ENCODE measurements at places on chromosomes 1 and 21.

DNA sequence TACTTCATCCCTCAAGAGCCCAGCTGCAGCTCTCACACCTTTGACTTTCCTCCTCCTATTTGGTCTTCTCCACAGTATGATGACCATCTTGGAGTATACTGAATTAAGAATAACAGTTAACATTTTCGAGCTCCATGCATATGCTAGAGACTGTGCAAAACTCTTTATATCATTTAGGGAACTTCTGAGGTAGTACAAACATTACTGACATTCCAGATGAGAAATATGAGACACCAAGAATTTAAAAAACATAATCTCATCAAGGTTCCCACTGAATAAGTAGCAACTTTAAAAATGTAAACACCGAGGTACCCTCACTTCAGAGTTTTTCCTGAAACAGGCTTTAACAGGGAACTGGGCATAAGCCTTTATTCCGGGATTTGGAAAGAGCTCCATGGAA is 22.7 kb downstream of the FMO3 start:
- DNase-seq: no peak

DNA sequence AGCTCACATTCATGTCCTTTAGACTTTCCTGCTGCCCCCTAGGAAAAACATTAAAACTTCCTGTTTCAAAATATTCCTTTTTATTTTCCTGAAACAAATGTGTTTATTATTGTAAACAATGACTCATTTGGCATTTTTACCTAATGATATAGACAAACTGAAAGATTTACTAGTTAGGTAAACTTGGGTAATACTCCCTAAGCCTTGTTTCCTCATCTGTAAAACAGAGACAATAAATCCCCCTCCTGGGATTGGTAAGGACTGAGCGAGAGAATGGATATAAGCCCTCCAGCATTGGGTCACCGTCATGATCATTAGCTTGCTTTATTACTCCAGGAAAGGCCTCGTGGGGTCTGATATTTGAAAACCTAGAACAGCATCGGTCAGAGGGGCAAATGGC is 59.8 kb downstream of the LPAR3 start:
- DNase-seq: no peak

- DNase-seq: no peak
Measured at GRCh38 chr21:36708286-36709029, 9.5 kb downstream of the SIM2 start.

DNA sequence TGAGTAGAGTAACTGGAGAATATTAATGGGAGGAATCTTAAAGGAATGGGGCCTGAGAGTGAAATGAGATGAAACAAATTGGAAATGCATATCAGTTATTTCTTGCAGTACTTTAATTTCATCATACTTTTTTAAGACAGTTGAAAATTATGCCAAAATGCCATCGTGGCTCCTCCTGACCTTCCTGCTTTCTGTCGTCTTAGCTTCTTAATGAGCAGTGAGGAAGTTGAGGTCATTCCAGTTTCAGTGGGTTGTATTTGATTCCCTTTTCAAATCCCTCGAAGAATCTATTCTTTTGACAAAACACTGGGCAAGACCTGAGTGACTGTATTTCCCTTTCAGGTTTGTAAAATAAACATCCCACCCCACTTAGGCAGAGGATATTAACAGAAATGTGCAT is 134.9 kb upstream of the MAP1LC3C start:
- no peak for DNase-seq

- DNase-seq: no peak
Measured at GRCh38 chr1:247747616-247748015, 325 bp downstream of the OR14A2 start.

GRCh38 chr1:36400825-36401601 is 3.3 kb upstream of the LSM10 start:
- no peak for DNase-seq

DNA sequence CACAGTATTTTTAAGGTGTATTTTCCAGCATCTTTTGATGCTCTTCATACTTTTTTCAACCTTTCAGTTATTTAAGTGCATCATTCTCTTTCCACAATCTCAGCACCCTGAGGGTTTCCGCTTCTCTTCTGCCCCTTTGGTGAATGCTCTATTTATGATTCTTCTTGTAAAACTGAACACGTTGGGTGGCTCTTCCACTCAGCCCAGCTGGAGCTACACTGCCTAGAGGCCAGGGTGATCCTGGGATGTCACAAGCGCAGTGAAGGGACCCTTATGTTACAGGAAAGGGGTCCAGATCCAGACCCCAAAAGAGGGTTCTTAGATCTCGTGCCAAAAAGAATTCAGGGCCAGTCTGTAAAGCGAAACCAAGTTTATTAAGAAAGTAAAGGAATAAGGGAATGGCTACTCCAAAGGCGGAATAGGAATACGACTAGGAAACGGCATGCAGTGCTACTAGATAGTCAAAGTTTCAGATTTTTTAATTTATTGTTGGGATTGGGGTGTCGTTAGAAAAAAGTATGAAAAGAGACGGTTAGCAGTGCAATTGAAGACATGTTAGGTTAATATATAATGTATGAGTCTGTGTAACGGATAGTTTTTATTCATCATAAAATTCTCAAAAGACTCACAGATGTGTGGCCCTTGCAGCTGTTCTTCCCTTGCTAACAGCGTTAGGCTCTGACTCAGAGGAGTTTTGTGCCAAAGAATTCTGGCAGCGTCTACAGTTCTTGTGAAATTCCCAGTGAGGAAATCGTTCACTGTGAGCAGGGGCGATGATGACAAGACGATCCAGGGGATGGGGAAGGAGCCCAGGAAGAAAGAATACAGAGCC is 14.4 kb upstream of the ERVH48-1 start:
- DNase-seq: no peak

DNA sequence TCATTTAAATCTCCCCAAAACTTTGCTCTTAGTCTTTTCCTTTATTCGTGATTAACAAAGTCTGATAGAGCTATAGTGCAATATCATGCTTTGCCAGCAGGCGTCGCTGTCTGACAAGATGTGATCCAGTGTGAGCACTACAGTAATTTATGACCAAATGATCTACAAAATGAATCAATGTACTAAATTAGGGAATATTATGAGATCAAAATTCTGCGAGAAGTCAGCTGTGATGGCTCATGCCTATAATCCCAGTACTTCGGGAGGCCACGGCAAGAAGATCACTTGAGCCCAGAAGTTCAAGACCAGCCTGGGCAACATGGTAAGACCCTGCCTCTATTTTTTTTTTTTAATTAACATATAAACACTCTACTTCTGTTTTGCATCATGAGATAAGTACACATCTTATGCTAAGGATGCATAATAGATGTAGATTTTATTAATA is 3.6 kb upstream of the SPSB1 start:
- peak; percentile 45 for DNase-seq

GRCh38 chr1:156247460-156248322 is at the start of gene PAQR6:
Gene PAQR6 (minus strand): TSS chr1:156248056. CDS start chr1:156246731, 1,325 bp downstream.
- DNase-seq: no peak
